ENCODE measurements at places on chromosomes 16 and 17.

DNA sequence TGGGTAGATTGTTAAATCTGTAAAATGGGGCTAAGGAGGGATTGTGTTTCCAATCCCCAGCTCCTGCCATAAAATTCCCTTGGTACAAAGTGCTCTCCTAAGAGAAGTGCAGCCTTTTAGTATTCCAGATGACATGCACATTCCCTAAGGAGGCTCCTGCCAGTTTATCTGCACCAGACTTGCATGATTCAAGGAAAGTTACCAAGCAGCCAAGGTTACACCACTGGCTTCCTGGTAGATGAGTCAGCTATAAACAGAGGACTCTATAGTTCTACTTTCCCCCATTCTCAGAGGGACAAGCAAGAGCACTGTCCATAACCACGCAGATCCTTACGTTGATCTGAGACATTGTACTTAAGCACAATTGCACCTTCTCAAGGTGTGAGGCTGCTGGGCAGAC lies 1.9 kb downstream of the CALB2 start:
- peak; percentile 69 for DNase-seq

DNA sequence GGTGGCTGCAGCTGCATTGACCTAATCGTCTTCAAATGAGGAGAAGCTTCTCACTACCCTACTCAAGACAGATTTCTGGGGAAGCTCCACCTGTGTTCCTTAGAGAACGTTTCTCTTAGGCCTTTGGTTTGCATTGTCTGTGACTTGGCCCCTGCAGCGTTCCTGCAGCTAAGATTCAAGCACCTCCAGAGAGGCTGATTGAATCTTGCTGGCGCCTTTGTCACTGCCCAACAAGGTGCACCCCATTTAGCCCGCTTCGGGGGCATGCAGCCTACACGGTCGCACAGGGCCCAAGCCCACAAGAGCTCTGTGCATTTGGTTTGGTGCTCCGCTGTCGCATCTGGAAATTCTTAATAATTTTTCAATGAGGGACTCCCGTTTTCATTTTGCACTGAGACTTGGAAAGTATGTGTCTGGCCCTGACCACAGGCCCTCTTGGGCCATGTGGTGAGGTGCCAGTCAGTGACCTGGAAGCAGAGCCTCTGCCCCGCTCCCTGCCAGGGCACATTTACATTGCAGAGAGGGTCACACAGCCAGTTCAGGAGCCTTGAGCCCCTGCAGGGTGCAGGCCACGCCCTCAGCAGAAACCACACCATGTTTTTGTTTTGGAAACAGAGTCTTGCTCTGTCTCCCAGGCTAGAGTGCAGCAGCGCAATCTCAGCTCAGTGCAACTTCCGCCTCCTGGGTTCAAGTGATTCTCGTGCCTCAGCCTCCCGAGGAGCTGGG lies 51.1 kb upstream of the CACNG5 start:
- no peak for DNase-seq

DNA sequence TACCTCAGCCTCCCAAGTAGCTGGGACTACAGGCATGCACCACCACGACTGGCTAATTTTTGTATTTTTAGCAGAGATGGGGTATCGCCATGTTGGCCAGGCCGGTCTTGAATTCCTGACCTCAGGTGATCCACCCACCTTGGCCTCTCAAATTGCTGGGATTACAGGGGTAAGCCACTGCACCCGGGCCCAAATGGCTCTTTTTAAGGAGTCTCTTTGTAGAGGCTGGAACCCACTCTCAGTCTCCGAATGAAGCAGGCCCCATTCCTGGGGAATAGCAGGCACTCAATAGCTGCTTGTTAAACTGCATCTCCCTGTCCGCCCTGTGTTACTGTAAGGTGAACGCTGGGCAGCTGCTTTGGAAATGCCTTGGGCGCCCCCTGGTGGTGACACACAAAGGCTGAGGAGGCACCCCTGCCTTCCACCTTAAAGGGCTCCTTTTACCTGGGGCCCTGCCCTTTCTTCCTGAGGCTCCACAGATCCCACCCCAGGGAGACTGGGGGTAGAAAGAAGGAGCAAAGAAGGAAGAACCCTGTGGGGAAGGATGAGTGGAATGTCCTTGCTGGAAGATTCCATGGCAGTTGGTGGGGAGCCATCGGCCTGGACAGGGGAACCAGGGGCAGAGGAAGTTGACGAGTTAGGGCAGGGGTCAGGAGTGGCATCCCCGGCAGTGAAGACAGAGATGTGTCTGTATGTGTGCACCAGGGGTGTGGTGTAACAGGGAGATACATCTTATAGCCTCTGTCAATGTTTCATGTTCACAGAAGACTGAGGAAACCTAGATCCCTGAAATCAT lies 6.1 kb upstream of the SP2 start:
- DNase-seq: peak; percentile 68

- DNase-seq: no peak
Measured at GRCh38 chr16:71807905-71808592, 585 bp downstream of the AP1G1 start.

- DNase-seq: no peak
Measured at GRCh38 chr17:5203178-5203907, 11.7 kb upstream of the ZNF594 start.

DNA sequence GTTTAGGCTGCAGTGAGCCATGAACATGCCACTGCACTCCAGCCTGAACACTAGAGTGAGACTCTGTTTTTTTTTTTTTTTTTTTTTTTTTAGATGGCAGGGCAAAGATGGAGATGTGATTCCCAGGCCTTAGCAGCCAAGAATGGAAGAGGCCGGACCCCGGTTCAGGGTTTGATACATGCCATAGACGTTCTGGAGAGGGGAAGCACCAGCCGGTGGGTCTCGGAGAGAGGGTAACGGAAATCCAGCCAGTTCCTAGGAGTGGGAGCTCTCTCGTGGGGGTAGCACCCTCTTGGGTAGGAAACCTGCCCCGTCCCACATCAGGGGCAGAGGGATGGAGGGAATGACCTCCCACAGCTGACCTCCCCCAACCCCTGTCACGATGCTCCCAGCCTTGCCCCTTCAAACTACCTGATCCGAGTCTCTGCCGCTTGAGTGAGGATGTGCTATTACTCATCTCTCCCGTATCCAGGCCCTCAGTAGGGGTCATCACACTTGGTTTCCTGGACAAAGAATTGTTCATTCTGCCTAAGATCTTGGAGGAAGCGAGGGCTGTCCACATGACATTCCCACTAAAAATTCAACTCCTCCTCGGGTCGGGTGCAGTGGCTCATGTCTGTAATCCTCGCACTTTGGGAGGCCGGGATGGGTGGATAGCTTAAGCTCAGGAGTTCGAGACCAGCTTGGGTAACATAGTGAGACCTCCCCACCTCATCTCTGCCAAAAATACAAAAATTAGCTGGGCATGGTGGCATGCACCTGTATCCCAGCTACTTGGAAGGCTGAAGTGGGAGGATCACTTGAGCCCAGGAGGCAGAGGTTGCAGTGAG lies 47.3 kb downstream of the MIS12 start:
- no peak for DNase-seq

- no peak for DNase-seq
Measured at GRCh38 chr16:88357317-88358022, 25.3 kb upstream of the ZNF469 start.

DNA sequence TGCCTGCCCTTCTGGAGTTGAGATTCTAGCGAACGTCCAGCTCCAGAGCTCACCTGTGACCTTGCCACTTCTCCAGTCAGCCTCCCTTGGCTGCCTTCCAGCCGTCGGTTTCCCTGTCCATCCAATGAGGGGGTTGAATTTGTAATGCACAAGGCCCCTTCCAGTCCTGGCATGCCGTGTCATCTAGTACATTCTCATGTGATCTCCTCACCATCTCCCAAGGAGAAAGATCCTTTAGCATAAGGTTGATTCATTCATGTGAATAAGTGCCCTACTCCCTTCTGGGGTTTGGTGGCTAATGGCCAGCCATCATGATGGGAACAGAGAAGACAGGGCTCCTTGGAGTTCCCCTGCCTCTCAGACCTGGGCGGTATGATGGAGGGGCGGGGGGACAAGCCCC lies 18.9 kb upstream of the ABCC3 start:
- DNase-seq: no peak

DNA sequence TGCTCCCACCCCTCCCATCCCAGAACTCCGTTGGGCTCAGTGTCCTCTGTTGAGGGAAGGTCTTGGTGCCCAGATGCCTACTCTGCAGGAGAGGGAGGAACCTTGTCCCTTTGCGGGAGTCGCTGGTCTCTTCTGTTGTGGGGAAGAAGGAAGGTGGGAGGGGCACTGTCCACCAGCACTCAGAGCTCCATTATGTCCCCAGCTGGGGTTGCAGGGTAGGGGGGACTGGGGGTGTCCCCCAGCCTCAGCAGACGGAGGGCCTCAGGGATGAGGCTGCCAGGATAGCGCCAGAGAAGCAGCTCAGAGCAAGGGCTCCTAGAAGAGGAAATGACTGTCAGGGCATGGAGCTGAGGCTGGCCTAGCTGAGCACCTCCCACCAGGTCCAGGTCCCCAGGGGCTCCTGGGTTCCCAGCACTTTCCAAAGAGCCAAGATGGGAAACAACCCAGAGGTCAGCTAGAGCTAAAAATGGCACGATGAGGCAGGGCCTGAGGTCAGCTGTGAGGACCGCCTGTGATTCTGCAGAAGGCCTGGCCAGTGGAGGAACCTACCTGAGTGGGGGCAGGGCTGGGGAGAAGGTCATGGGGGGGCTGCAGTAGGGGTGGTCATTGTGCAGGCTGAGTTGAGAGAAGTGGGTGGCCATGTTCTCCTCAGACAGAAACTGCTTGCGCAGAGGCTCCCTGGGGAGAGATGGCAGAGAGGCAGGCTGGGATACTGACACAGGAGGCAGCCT lies 893 bp downstream of the HCFC1R1 start:
- no peak for DNase-seq

DNA sequence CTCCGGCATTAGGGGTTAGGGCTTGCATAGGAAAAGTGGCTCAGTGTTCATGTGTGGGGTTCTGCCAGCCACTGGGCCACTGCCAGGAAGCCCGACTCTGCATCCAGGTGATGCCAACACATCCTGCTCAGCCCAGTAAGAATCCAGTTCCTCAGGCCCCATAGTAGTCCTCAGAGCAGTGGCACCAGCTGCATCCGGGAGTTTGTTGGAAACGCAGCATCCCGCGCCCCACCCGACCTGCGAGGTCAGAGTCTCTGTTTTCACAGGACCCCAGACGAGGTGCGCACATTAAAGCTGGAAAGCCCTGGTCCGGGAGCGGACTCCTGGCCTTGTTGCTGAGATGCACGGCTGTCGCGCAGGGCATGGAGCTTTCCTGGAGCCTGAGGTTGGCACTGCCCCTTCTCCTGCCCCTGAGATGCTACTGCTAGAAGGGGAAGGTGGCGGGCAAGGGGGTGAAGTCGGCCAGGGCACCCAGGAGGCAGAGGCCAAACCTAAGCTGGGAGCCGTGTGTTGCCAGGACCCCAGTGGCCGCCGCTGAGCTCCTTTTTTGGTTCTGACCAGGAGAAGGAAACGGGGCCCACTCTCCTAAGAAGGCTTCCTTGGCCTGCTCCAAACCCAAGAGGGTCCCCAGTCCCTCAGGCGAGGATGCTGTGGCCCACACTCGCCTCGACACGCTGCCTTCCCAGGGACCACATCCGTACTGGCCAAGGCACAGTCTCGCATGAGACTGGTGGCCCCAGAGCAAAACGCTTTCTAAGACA lies 44.4 kb downstream of the NOS2 start:
- DNase-seq: no peak

DNA sequence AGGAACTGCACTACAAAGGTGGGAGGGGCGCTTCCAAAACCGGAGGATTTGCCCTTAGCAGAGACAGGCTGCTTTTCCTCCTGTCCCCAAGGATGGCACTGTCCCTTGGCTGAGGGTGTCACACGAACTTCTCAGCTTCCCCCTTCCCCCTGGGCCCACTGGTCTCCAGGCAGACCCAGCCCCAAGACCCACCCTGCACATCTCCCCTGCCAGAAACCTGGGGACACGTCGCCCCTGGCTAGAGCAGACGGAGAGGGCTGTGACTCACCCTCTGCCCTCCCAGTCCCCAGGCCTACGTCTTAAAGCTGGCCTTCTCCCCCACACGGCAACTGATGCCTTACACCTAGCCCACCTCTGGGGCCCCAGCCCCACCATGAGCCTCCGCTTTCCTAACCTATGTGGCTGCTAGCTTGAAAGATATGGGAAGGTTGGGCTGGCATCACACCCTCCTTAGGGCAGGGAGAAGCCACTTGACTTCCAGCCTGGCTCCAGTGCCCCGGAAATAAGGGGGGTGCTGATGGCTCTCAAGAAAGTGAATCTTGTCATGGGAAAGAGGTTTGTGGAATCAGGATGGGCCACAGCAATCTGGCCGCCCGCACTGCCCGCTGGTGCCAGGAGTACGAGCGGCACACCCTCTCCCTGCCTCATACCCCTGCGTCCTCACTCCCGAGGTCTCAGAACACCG lies 4.6 kb downstream of the ZNF319 start:
- no peak for DNase-seq

DNA sequence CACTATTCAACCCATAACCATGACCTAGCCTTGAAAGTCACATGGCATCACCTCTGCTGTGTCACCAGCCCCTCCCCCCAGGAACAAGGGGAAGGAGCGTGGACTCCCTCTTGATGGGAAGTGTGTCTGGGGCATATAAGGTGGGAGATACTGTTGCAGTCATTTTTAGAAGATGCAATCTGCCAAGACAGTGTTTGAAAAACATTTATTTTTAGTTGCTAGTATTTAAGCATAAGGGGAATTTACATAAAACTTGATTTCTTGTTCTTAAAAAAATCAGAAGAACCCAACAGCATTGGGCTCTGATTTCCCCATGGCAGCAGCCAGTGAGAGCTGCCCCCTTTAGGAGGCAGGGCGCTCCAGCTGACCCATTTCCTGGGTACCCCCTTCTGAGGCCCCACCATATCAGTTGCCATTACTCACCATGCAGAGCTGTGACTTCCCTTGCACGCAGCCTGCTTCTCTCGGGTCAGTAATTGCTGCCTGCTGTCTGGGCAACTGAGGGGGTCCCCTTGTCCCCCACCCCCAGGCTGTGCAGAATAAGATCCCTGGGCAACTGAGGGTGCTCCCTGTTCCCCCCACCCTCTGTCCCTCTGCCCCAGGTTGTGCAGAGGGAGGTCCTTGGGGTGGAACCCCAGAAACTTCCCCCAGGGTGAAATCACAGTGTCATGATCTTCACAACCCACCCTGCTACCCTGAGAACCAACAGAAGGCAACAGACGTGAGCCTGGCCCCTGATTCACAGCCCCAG lies 11.8 kb upstream of the CDC42EP4 start:
- DNase-seq: no peak

GRCh38 chr16:85221771-85222154 lies 109.5 kb upstream of the CIBAR2 start:
- DNase-seq: no peak

DNA sequence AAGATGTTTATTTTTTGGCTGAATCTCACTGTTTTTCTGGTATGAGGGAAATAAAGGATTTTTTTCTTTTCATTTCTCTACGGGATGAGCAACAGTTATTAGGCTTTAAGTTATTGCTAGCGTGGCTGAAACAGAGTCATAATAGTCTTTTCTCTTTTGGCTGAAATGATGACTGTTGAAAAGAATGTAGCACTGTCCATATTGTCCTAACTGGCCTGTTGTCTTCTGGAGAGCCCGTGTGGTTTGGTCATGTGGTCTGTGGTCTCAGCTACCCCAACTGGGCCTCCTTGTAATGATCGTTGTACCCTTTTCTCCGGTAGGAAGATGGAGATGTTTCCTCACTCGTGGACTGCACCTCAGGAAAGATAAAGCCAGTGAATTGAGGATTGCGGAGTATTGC lies 36.6 kb downstream of the EPN2 start:
- no peak for DNase-seq

GRCh38 chr16:1550069-1550468 lies 16.6 kb downstream of the TMEM204 start:
- no peak for DNase-seq

GRCh38 chr17:20952183-20952582 lies 90.6 kb downstream of the USP22 start:
- no peak for DNase-seq

Data from astrocyte of the cerebellum (primary cell).